ENCODE measurements at places on chromosomes 2 and 18. TPM values are rescaled to one million over a fixed set of nuclear protein-coding genes. Genes with fewer than 3 reads are reported as not detected.

GRCh38 chr2:64812285-64812684 is 158.6 kb upstream of the SERTAD2 start:
- no peak for DNase-seq

- no peak for DNase-seq
These were observed 200.3 kb upstream of the ID2 start for GRCh38 chr2:8481463-8482009.

DNA sequence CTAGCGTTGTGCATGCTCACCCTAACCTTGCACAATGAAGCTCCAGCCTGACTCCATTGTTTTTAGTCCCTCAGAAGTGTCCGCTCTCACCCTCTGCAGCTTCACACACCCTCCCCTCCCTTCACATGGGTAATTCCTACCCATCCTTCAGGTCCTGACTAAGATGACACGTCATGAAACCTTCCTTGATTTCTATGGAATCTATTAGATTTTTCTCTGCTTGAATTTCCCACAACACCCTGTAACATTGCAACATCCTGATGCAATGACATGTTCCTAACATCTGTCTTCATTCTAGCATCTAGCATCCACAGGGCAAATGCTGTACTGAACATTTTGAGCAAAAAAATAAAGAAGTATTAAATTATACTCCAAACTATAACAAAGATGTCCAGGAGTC is 77.0 kb upstream of the PID1 start:
- DNase-seq = no peak

- DNase-seq = peak; percentile 17
These were observed 43.4 kb upstream of the HAAO start for GRCh38 chr2:42835577-42836371.

GRCh38 chr2:66095820-66096345 is 339.0 kb upstream of the MEIS1 start:
- no peak for DNase-seq

DNA sequence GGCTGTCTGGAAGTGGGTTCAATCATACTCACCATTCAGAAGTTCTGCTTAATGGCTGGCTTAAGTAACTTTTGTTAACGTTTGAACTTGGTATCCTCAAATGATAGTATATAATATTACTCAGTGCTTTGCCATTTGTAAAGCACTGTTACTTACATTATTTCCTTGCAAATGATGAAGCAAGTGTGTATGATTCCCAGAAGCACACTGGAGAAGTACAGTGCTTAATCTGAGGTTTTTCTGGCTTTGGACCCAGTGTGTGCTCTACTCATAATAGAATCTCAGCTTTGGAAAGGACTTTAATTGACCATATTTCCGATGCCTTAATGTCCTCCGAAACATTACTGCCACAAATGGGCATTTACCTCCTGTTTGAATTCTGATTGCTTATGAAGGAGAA is 63.3 kb downstream of the MAP3K20 start:
- DNase-seq = no peak

DNA sequence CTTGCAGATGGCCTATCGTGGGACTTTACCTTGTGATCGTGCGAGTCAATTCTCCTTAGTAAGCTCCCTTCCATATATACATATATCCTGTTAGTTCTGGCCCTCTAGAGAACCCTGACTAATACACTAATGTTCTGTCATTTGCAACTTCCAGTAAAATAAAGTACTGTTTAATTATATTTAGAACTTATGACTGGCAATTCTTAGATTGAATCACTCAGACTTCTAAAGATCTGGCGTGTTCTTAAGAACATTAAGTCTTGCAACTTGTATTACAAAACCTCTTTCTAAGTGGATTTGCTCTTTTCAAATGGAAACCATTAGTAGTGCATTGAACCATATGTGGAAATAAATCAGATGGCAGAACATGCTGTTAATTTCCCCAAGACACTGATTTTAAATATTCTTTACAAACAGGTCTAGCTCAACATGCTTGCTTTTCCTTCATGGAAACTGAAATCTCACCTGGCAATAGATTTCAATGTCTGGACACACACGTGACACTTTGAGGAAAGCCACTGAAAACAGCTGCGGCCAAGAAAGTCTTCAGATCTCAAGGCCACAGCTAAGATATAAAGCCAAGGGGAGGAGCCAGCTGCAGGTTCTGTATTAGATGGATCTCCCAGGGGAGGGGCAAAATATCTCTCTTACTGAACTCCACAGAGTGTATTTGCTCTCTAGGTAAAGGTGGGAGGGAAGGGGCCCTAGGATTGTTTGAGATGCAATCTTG is 50.6 kb downstream of the PMAIP1 start:
- no peak for DNase-seq

GRCh38 chr2:71045865-71046548 is 22.4 kb upstream of the NAGK start:
- DNase-seq = no peak

- no peak for DNase-seq
These were observed 55.6 kb downstream of the GREB1 start for GRCh38 chr2:11589316-11589940.

DNA sequence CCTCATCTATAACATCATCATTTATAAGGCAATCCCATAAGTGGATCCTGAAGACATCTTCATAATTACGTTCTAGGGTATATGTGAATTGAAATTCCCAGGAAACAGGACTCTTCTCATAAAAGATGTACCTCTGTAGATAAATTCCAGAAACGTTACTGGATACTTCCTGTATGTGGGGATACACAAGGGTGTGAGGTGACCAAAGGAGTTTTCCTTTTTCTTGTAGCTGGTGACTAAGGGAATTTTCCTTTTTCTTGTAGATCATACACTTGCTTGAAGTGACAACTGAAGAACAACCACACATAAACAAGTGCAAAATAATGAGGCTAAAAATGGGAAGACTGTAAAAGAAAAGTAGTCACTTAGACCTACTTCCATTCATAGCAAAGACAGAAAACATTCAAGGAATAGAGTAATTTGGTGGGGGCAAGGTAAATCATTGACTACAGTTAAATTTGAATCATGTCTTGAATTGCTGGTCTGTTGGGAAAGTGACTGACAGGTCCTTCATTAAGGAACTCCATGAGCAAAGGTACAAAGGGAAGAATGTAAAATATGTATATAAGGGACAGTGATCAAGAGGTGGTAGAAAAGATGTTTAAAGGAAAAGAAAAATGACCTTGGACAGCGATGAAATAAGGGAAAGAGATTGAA is 53.2 kb upstream of the UBE2E3 start:
- no peak for DNase-seq

GRCh38 chr2:20822535-20823490 is at the start of gene LDAH:
Gene LDAH (minus strand): TSS chr2:20823101. CDS start chr2:20801463, 21,638 bp downstream.
- peak; percentile 95 for DNase-seq

- peak; percentile 31 for DNase-seq
These were observed 36.1 kb downstream of the LIMS1 start for GRCh38 chr2:108570416-108570815.

DNA sequence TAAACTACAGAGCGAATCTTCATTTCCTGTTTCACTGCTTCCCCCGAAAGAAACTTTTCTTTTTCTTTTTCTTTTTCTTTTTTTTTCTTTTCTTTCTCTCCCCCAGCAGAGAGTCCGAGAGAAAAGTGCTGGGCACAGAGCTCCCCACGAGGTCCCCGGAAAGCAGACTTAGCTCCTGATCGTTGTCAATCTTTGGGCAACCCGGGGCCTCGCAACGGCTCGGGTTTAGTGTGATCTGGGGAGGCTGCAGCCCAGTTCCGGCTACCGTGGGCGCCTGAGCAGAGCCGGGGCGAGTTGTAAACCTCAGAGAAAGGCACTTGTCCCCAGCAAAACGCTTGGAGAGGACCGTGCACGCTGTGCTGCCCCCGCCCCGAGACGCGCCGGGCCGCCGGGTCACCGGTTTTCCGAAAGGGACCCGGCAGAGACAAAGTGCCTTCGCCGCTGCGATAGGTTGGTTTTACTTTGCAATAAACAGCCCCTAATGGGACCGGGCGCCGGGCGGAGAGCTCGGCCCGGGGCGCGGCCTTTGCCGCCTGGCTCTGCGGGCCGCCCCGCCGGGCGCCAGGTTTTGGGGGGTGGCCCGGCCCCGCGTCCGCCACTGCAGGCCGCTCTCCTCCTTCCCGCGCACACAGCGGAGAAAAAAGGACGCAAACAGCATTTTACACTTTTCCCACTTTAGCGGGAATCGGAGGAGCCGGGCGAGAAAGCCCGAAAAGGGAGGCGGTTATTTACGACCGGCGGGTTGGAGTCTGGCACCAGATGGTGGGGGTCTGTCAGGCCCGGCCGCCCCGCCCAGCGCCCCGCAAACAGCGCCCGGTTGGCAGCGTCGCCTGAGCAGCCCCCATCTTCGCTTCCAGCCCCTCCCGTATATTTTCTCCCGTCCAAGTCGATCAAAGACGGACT is 136.0 kb downstream of the INSIG2 start:
- no peak for DNase-seq

GRCh38 chr18:58580623-58581022 is 48.3 kb downstream of the ALPK2 start:
- DNase-seq = no peak

The ZNG1B gene
- 29.6 TPM for total RNA-seq

The FAM228A gene
- total RNA-seq = 1.1 TPM

The BCL11A gene
- total RNA-seq = 5.7 TPM

The EIF4E2 gene
- total RNA-seq = 45.5 TPM

The DQX1 gene
- not detected for total RNA-seq

The TUBB8B gene
- not detected for total RNA-seq

The CD207 gene
- 0.48 TPM for total RNA-seq

Data from ovary (tissue), 10 donors.